Endothelial cell of umbilical vein (primary cell): ENCODE measurements at places on chromosomes 12 and 14. TPM values are rescaled to one million over a fixed set of nuclear protein-coding genes. Genes with fewer than 3 reads are reported as not detected.

DNA sequence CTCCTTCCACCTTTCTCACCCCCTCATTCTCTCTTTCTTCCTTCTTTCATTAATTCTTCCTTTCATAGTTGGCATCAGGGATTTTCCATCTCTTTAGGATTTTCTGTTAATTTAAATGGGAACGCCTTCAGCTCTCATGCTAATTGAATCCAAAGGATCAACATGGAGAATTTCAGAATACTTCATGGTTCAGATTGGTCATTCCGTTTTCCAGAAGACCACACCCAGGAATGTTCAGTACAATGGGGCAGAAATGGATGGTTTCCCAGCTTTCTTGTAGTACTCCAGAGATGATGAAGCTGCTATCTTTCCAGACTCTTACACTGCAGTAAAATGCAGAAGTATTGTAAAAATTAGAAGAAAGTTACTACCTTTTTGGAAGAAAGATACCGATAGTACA, 440.0 kb downstream of the DAD1 start:
- DNase-seq, result no peak

The TOMM20L gene
- not detected in 2 replicates for total RNA-seq

DNA sequence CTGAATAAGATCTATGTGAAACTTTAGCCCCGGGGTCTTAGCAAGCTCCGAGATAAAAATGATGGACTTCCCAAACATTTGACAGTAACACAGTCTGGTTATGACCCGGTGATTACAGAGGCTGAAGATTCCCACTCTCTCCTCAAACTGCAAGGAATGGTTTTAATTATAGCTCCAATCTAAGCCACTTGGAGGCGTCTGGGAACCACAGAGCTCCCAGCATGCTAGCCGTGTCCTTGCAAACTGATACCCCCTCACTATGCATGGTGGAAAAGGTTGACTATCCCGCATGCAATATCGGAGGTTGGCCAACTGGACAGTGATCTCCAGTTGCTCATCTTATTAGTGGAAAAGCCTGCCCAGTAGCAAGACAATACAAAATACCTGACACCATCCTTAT, 76.5 kb upstream of the GRIN2B start:
- no peak for DNase-seq

- peak; percentile 57 for DNase-seq
Measured at GRCh38 chr12:70660620-70661219, 23.5 kb upstream of the PTPRB start.

The VWF gene
- 1,882 and 2,328 TPM in 2 replicates for total RNA-seq

- no peak for DNase-seq
Measured at GRCh38 chr14:34643361-34643760, 13.4 kb upstream of the SNX6 start.

- DNase-seq, result no peak
Measured at GRCh38 chr12:82517808-82518207, 159.5 kb downstream of the METTL25 start.

The VPS37B gene
- 45.9 and 46.4 TPM in 2 replicates for total RNA-seq

DNA sequence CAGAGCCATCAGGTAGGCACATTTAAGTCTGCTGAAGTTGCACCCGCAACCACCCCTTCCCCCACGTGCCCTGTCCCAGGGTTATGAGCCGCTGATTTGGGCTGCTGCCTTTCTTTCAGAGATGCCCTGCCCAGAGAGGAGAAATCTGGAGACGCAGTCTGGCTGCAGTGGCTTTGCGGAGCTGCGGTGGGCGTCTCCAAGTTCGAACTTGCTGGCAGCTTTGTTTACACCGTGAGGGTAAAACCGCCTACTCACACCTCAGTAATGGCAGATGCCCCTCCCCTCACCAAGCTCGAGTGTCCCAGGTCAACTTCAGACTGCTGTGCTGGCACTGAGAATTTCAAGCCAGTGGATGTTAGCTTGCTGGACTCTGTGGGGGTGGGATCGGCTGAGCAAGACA, 14.7 kb downstream of the PTCSC3 start:
- no peak for DNase-seq

GRCh38 chr12:92030618-92031017, 115.0 kb downstream of the BTG1 start:
- peak; percentile 40 for DNase-seq

The IL23A gene
- not detected in 2 replicates for total RNA-seq

- no peak for DNase-seq
Measured at GRCh38 chr12:131491916-131492490, 218.9 kb upstream of the SFSWAP start.

DNA sequence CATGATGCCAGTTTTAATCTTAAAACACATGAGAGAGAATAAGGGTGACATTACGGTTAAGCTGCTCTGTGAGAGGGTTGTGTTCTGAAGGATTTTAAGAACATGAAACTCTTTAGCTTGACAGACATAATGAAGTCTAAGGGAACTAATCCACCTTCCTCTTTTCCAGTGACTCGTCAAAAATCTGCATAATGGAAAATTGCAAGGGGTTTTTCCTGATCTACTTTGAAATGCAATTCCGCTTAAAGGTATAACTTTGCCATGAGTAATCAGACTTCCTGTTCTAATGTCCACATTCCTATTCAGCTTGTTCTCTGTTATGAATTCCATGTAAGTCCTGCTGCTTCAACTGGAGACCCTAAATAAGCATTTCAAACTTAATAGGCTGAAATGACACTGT, at the start of gene ZNF705A:
Gene ZNF705A, plus strand, starts transcription at position 171 of the 400 bp plus-strand sequence. CDS start 15,611 bp downstream, outside the sequence.
- peak; percentile 87 for DNase-seq

DNA sequence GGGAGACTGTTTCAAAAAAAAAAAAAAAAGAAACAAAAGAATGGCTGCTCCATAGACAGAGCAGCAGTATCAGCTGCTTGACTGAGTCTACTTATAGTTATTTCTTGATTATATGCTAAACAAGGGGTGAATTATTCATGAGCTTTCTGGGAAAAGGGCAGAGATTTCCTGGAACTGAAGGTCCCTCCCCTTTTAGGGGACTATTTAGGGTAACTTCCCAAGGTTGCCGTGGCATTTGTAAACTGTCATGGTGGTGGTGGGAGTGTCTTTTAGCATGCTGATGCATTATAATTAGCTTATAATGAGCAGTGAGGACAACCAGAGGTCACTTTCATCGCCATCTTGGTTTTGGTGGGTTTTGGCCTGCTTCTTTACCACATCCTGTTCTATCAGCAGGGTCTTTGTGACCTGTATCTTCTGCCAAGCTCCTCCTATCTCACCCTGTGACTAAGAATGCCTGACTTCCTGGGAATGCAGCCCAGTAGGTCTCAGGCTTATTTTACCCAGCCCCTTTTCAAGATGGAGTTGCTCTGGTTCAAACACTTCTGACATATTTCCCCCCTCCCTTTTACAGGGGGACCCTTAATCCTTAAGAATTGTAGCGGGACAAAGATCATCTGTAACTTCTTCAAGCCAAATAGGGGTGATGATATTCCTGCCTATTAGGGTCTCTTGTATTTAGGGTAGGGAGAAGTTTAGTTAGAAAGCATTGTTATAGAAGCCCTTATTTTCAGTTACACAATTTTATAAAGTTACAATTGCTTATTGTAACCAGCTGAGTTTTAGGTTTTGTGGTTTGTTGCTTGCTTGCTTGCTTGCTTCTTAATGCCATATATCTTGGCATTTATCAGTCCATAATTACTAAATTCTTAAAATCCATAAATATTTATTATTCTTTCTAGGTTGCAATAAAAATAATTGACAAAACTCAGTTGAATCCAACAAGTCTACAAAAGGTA, 42.5 kb downstream of the MARK3 start:
- DNase-seq, result peak; percentile 14
